ENCODE measurements at places on chromosomes 5 and 9.

DNA sequence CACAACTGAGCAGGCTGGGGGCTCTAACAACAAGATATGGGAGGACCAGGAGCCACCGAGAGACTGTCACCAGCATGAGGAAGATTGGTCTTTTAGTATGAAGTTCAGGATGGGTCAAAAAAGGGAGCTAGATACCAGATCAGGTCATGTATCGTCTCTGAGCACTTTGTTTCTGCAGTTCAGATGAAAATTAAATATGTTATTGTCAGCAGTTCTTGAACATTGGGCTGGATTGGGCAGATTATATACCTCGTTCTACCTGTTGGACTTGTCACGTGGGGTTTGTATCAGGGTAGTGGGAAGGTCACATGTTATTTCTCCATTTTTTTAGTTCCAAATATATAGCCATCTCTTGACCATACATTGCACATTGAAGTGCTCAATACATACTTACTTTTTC lies 47.3 kb downstream of the RCL1 start:
- no peak for DNase-seq

- DNase-seq = no peak
Observed at GRCh38 chr5:93532370-93532769, 48.6 kb downstream of the NR2F1-AS1 start.

GRCh38 chr5:140986117-140986521 lies 19.8 kb downstream of the PCDHAC2 start:
- DNase-seq = no peak

GRCh38 chr5:32583582-32584232 lies 1.6 kb upstream of the SUB1 start:
- no peak for DNase-seq

- DNase-seq = no peak
Observed at GRCh38 chr5:142748568-142749249, 21.5 kb upstream of the ARHGAP26 start.

- DNase-seq = no peak
Observed at GRCh38 chr9:128411364-128412119, 9.1 kb upstream of the CERCAM start.

DNA sequence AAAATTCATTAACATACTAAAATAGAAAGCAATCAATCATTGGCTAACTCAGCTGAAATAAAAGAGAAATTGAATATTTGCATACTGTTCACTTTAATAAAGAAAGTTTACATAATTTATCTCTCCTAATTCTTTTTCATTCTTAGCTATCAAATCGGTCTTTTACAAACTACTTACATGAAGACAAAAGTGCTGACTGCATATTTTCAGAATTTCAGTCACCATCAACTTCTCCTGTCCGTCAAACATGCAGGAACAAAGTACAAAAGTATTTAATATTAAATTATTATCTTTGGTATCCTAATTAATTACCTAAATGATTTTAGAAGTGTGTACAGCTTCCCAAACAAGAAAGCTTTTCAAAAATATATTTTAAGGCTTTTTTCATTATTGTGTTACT lies 248.4 kb downstream of the CYLC2 start:
- DNase-seq = no peak
